ENCODE measurements at places on chromosomes 7 and 10. TPM values are rescaled to one million over a fixed set of nuclear protein-coding genes. Genes with fewer than 3 reads are reported as not detected.

The PLXNA4 gene
- total RNA-seq: 1.2 TPM

The RALA gene
- 143 TPM for total RNA-seq

DNA sequence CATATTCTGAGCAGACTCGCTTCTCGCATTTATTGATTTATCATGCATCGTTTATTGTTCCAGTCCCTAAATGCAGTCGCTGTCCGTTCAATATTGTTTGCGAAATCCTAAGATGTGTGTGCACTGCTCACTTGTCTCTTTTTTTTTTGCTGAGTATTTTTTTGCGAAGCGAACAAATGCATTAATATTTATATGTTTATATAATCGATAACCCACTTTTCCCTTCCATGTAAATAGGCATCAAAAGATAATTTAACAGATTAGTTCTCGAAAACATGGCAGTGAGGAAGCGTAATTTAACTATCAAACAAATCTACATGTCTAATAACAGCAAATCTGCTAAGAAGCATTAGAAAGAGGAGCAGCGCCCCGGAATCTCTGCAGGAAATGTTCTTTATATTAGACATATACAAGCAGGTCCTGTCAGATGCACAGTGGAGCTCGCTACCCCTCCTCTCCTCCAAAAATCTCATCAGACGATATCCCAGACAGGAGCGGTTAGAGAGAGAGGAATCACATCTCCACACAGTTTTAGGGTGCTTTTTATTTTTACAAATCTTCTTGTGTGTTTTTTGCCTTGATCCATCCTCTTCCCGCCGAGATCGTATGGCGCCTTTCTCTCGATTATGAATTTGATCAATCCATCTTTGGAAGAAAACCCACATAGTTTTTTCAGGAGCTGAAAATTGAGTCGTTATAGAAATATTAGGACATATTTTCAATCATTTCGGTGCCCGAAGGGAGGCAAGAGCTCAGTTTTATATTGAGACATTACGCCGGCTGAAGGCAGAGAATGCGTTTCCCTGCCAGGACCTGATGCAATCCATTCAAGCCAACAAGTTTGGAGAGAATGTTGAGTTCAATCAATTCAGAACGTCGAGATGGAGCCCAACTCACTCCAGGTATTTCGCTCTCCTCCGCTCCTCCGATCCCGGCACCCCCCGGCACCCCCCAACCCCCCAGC, at the start of gene ARID5B:
Gene ARID5B, plus strand, starts transcription at position 871 of the 964 bp plus-strand sequence. Its CDS starts 11 bp downstream, at position 882.
- DNase-seq: no peak

DNA sequence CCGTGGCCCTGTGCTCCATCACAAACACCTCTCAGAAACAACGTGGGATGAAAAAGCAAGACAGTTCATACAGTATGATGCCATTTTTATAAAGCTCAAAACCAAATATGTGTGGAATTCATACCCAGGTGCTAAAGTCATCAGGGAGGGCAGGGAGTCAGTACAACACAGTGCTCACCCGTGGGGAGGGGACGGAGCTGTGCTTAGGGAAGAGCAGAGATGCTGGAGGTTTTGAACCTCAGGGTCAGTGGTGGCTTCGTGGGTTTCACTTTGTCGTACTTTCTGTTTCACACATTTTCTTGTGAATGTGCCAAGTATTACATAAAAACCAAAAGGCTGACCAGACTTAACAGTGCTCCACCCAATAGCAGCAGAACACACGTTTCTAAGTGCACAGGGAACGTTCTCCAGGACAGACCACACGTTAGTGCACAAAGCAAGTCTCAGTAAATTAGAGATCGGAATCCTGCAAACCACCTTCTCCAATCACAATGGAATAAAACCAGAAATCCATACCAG, 21.2 kb downstream of the ZMIZ2 start:
- no peak for DNase-seq

DNA sequence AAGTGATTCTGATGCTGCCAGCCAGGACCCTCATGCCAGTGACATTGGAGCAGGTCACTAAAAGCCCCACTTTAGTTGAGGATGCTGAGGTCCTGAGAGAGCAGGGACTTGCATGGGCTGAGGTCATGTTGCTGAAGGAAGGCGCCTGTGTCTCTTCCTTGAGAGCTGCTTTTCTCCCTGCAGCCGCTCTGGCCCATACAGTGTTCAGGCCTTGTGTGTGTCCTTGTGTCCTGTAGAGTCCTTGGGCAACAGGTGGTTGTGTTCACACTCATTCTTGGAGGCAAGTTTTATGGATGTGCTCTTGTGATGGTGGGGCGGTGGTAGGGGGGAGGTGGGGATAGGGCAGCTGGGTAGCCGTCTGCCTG, 33.3 kb downstream of the TSPAN14 start:
- DNase-seq: no peak

DNA sequence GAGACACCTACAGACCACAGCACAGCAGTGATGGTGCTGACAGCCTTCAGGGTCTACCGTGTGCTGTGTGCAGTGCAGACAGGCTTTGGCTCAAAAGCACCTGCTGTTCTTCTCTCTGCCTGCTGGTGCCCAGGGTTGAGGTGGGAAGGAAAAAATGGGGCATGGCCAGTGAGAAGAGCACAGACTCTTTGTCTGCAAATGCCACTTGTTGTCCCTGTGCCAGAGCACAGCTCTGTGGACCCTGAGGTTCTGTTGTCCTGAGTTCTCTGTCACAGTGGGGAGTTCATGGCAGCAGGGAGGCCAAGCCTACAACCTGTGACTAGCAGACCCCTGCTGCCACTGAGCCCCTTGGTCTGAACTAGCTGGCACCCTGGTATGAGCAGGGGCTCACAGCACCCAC, 376.7 kb downstream of the GLRX3 start:
- DNase-seq: no peak

- no peak for DNase-seq
Measured at GRCh38 chr7:121395494-121395960, 581 bp downstream of the FAM3C start.

All from glomerular endothelial cell (primary cell).